ENCODE measurements at places on chromosomes 2 and 18.

DNA sequence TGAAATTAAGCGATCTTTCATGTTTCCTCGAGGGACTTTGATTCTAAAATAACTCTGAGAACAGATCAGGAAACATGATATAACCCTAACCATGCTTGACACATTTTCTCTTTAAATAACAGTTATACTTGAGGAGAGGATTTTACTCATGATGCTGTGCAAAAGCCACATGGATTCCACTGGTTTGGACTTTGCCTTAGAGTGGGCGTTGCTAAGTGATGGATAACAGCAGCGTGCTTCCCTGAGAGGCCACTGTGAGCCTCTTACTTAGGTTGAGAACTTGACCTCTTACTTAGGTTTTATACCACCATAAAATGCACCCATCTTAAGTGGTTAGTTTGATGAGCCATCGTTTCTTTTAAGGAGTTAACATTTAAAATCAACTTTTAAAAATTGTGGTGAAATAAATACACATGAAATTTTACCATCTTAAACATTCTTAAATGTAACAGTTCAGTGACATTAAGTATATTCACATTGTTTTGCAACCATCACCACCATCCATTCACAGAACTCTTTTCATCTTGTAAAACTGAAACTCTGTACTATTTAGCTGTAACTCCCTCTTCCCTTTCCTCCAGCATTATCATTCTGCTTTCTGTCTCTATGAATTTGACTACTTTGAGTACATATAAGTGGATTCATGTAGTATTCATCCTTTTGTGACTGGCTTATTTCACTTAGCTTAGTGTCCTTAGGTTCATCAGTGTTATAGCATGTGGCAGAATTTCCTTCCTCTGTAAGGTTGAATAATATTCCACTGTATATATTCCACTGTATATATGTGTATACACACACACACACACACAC lies 22.6 kb downstream of the ANXA4 start:
- no peak for DNase-seq

DNA sequence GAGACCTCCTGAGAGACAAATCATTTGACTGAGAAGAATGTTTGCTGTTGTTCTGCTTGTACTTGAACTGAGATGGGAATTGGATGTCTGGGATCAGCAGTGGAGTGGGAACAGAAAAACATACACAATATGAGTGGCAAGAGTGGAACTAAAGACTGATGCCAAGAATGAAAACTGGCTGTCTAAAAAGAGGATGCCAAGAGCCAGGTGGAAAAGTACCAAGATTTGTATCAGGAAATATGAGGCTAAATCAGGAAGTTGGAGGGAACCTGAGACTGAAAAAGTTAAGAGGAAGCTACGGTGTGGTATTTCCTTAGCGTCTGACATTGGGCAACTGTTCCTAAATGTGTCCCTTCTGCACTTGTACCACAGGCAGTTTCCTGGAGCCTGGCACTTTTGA lies 440.9 kb upstream of the CELF4 start:
- no peak for DNase-seq

- no peak for DNase-seq
Observed at GRCh38 chr2:42906111-42906556, 113.8 kb upstream of the HAAO start.

DNA sequence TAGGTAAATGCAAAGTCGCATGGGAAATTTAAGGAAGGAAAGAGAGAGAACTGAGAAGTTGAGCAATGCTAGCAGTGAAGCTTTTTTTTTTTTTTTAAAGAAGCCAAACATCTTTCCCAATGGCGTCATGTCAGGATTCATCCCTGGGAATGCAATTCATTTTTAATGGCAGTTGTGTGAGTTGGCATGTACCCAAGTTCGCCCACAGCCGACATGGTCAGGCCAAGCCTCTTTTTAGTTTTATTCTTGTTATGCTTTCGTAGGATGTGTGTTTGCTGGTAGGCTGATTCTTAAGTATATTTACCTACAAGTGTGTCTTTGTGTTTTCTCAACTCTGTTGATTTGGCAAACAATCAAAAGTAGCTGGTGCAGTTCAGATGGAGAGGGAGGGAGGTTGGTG lies 127.6 kb upstream of the ITGA6 start:
- no peak for DNase-seq

DNA sequence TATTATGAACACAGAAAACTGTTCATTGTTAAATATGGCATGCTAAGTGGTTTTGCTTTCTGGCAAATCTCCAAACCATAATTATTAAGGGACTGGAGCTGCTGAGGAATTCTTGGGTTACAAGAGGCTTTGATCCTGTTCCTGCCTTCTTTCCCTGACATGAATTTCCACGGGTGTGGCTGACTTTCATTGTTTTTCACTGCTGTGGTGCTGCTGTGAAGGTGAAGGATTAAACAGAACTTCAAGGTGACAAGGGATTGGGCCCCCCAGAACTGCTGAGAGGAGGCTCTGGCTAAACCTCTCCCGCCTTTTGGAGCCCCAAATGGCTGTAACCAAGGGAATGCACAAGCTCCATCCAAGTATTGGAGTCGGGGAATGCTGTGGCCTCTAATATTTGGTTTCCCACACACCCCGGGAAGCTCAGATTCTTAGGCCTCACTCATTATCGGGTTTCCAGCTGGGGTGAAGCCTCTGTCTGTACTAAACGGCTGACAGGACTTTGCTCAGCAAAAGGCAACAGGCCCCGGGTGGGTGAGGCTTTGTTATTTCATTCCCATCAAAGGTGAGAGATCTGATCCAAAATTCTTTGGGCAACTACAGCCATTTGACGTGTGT lies 29.0 kb upstream of the ZFP36L2 start:
- DNase-seq, result no peak

DNA sequence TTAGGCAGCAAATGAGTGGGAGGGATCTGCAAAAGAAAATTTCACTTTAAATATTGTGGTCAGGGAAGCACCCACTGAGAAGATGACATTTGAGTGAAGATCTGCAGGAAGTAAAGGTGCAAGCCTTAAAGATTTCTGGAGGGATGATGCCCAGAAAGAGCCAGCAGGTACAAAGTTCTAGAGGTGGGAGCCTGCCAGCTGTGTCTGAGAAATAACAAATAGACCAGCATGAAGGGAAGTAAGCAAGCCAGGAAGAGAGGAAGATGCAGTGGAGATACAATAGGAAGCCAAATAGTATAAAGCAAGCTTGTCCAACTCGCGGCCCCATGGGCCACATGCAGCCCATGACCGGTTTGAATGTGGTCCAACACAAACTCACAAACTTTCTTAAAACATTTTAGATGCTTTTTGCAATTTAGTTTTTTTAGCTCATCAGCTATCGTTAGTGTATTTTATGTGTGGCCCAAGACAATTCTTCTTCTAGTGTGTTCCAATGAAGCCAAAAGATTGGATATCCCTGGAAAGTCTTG lies 489.9 kb downstream of the DCC start:
- DNase-seq, result no peak

DNA sequence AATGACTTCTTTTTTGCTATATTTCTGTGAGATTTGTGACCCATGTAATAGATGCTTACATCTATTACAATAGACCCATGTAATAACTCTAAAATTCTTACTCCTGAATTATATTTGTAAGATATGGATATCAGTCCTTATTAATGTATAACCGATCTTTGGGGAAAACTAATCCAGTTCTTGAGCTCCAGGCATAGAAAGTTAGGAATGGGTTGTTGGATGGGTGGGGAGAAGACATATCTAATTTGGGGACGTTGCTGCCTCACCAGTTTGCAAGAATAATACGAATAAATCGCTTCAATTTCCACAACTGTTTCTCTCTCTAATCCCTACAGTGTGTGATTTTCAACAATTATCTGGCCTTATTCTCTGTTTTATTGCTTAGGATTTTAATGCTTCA lies 13.5 kb downstream of the CAVIN2 start:
- no peak for DNase-seq

DNA sequence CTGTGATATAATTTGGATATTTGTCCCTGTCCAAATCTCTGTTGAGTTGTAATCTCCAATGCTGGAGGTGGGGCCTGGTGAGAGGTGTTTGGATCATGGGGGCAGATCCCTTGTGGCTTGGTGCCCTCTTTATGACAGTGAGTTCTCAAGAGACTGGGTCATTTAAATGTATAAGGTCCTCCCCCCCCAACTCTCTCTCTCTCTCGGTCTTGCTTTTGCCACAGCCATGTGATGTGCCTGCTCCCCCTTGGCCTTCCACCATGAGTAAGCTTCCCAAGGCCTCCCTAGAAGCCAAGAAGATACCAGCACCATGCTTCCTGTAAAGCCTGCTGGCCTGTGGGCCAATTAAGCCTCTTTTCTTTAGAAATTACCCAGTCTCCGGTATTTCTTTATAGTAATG lies 58.6 kb downstream of the FN1 start:
- DNase-seq, result no peak

GRCh38 chr2:65388051-65388531 lies 44.3 kb downstream of the SPRED2 start:
- DNase-seq, result no peak

- no peak for DNase-seq
Observed at GRCh38 chr2:207077266-207077665, 88.5 kb downstream of the KLF7 start.

DNA sequence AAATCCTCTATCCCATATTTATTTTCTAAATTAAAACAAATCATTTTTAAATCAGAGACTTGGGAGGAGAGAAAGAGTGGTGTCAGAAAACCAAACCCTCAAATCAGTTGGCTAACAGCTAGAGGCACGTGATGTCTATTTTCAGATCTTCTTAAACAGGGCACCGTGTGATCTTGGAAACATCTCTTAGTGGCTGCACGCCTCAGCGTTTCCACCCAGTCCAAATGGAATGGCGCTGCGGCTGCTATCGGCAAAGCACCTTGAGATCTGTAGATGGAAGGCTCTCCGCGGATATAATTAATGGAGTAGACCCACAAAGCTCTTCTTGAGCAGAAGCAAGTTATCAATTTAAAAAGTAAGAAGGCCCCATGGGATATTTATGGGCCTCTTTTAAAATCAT lies 50.0 kb downstream of the NRP2 start:
- DNase-seq, result no peak

DNA sequence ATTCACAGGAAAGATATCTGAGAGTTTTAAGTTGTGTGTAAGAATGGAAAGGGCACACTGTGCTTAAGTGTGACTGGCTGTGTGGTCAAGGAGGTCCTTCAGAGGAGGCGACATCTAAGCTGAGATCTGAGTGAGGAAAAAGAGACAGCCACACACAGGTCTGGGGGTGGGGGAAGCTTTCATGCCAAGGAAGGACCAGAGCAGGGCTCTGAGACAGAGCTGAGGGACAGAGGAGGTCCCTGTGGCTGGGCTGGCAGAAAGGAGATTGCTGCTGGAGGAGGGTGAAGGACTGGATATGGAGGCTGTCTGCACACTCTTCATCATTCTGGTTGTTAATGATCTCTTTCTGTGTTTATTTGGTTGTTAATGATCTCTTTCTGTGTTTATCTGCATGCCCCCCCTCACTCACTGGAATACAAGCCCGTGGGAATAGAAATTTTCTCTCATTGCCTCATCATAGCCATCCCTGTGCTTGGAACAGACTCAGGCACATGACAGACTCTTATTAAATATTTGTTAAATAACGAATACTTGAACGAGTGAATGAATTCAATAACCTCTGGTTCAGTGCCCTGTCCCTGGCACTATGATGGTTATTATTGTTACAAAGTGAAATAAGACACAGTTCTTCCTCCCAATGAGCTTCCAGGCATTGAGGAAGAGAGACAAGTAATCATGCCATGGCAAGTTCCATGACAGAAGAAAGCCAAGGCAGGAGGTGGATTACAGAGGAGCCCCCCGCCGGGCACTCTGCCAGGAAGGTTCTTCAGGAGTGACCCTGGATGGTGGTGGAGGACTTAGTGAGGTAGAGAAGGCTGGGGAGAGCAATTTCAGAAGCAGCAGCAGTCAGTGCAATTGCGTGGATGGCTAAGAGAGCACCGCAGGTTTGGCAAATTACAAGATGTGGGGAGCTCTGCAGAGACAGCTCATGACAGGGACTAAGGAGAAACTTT lies 399.4 kb upstream of the HS6ST1 start:
- DNase-seq, result no peak

GRCh38 chr2:73426176-73426575 lies 40.5 kb downstream of the ALMS1 start:
- DNase-seq, result no peak

DNA sequence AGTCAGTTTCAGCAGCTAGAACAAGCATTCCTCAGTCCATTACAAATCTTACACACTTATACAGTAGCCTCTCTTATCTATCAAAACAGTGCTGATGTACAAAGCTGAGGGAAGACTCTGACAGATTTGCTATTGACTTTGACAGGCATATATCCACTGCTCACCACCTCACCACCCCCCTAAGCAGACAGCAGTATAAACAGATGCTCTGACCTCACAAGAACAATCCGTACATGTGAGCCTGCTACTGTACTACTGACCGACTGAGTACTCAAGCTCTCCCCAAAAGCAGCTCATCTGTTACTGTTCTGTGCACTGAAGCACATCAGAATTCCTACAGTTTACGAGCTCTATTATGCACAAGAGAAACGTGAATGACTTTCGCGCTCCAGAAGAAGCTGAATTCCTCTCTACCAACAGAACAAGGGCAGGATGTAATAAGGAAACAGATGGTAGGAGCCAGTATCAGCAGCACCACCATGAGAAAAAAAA lies 95.6 kb upstream of the PDE1A start:
- no peak for DNase-seq

GRCh38 chr18:75221397-75221796 lies 10.8 kb downstream of the TSHZ1 start:
- no peak for DNase-seq

- no peak for DNase-seq
Observed at GRCh38 chr2:222653280-222653679, 2.6 kb downstream of the FARSB start.

- DNase-seq, result no peak
Observed at GRCh38 chr2:9739531-9739964, 103.7 kb upstream of the TAF1B start.

DNA sequence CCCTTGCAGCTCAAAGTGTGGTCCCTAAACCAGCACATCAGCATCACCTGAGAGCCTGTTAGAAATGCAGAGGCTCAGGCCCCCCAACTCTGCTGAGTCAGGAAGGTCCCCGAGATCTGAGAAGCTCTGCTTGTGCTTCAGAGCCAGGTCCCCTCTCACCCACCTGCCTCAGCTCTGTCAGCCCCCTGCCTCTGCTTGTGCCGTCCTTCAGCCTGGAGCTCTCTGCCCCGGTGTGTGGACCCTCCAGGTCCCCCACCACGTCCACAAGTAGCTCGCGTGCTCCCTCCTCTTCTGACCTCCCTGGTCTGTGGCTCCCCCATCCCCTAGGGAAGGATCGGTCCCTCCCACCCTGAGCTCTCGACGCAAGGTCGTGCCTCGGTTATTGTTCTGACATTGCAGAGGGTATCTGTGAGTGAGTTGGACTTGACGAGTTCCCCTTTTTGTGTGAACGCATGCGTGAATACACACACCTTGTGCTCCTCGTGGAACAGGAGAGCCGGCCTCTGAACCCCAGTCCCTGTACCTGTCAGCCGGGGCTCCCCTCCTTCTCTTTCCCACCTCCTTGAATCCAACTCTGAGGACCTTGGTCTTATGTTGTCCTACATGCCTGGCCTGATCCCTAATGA lies 75.5 kb upstream of the TAF1B start:
- DNase-seq, result no peak
